ENCODE measurements at places on chromosomes 1 and 21. TPM values are rescaled to one million over a fixed set of nuclear protein-coding genes. Genes with fewer than 3 reads are reported as not detected.

DNA sequence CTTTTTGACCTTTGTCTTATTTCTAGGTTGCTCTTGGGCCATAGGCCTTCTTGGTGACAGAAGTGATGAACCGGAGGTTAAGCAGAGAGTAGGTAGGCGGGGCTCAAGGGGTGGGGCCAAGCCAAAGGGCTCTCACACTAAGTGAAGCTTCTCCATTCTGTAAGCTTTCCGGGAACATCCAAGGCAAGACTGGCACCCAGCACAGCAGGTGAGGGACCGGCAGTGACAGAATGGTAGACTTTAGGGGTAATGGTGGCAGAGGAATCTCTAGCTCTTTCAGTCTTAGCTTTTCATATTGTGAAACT is at the start of gene TNFAIP8L2:
TSS of gene TNFAIP8L2 (plus strand) at position 135 of the 305 bp plus-strand sequence. CDS start 2,049 bp downstream, outside the sequence.
- no peak for DNase-seq

- no peak for DNase-seq
Observed at GRCh38 chr1:223844787-223845036, 1.0 kb downstream of the TP53BP2 start.

GRCh38 chr1:66355756-66356155 is 178.2 kb upstream of the SGIP1 start:
- DNase-seq = no peak

DNA sequence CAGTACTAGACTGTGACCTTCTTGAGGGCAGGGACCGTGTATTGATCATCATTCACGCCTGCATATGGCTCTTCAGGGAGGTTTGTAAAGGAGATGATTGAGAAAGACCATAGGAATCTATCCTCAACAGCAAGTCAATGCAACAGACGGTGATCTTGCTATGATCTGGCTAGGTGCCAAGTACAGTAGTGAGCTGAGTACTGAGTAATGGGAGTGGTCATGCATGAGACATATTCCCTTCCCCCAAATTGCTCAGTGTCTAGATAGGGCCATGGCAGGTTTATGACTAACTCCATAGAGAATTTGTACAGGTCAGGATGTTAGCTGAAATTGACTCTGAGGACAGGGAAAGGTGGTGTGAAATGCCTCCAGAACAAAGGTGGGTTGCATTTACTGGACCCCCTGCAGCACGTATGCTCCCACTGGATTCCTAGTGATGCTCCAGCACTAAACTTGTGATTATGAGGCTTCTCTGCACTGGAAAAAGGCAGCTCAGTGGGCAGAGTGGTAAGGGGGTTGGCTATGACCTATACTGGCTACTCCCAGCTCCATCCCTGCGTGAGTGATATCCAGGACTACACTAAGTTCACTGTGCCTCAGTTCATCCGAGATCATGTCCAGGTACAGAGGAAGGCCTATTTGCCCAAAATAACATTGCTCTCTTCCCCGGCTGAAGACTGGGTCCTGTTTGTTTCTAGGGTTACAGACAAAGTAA is 37.2 kb downstream of the KCNJ6 start:
- DNase-seq = no peak

GRCh38 chr21:26691416-26691815 is 118.3 kb upstream of the CYYR1 start:
- no peak for DNase-seq

- DNase-seq = no peak
Observed at GRCh38 chr1:237219751-237220642, 178.0 kb downstream of the RYR2 start.

DNA sequence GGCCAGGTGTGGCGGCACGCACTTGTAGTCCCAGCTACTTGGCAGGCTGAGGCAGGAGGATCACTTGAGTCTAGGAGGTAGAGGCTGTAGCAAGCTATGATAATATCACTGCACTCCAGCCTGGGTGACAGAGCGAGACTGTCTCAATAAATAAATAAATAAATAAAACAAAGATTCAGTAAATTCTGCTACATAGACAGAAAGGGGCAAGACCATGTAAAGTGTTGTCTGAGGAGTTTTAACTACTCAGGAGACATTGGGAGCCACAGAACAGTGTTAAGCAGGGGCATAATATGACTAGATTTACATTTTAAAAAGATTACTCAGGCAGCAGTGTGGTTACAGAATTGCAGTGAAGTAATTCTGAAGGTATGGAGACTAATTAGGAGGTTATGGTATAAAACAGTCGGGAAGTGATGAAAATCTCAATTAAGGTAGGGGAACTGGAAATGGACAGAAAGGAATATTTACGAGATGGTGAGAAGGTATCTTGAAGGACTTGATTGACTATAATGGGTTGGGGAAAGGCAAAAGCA is 94.7 kb downstream of the ATP1B1 start:
- no peak for DNase-seq

DNA sequence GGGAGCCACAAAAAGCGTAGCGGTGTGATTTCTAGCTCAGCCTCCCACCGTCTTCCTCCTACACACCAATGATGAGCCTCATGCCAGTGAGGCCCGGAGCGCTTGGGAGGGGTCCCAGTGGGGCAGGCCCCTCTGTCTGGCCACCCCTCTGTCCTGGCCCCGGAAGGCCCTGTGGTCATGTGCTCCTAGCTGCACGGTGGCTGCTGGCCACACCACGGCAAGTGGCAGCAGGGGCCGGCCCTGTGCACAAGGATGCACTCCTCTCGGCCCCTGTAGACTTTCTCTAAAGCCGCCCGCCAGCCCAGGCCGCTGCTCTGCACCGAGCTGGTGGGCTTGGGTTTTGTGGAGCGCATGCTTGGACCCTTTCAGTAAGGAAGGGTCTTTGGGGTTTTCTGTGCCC is 53.6 kb downstream of the KCNAB2 start:
- no peak for DNase-seq

UTS2 gene
- polyA plus RNA-seq = not detected

DNA sequence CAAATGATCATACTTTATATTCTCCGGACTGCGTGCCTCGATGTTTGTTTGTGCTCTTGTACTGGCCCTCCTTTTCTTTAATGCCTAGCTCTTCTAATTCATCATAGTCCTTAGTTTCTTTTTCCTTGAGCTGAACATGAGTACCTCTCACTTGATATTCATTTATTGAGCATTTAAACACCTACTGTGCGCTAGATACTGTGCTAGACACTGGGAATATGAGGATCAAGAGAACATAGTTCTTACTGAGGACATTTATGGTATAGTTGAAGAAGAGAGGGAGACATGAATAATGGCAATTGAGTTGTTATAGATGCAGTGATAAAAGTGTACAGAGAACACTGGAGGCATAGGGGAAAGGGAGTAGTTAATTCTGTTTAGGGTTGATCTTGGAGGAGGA is 22.0 kb downstream of the SUCO start:
- no peak for DNase-seq

GRCh38 chr1:101769520-101769919 is 227.2 kb downstream of the OLFM3 start:
- DNase-seq = no peak

GRCh38 chr1:111600886-111601386 is 18.7 kb upstream of the RAP1A start:
- DNase-seq = no peak

DNA sequence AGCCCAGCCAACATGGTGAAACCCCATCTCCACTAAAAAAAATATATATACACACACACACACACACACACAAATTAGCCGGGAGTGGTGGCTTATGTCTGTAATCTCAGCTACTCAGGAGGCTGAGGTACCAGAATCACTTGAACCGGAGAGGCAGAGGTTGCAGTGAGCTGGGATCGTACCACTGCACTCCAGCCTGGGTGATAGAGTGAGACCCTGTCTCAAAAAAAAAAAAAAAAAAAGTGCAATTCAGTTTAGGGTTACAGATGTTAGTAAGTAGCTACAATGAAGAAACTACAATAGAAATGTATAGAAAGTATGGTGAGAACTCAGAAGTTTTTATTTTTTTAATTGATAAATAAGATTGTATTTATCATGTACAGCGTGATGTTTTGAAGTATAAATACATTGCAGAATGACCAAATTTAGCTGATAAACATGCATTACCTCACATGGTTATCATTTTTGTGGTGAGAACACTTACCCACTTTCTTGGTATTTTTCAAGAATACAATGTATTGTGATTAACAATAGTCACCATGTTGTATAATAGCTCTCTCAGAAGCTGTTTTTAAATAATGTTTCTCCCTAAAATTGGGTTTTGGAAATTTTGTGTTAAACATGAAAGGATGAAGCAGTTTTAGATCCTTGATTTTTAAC is 17.9 kb downstream of the KDM1A start:
- DNase-seq = no peak

YBEY gene
- polyA plus RNA-seq = 23.4 TPM

DNA sequence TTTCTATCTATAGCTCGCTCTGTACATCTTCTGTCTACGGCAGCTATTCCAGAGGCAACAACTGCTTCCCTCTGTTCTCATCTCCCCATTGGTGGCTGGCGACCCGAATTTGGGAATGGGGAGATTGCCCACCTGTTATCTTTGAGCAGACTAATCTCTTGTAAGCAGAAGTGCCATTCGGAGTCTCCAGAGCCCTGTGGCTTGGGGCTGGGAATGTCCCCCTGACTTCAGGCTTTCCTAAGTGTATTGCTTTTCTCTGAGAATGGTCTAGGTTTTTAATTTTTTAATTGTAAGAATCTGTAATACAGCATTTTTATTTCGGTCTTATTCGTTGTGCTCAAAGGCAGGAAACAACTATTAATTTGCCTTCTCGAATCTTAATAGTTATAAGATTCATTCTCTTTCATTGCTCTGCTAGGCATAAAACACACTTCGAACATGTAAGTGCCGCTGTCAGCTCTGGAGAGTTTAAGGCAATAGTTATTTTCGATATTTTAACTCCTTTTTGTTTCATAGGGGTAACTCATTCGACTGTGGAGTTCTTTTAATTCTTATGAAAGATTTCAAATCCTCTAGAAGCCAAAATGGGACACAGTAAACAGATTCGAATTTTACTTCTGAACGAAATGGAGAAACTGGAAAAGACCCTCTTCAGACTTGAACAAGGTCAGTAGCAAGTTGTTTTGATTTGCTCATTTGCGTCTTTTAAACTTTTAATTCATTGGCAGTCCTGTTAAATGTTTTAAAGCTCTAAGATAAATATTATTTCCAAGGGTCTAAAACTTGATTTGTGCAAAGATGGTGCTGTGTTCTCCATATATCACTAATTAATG is 514 bp downstream of the AGL start:
- DNase-seq = no peak

GRCh38 chr1:85449356-85449755 is 15.6 kb downstream of the DDAH1 start:
- no peak for DNase-seq

PRAMEF13 gene
- polyA plus RNA-seq = not detected

UBE2U gene
- polyA plus RNA-seq = not detected

- no peak for DNase-seq
Observed at GRCh38 chr21:45517249-45518065, 24.8 kb downstream of the SLC19A1 start.

TSTD1 gene
- polyA plus RNA-seq = 23.6 TPM

ERICH3 gene
- polyA plus RNA-seq = not detected

ST6GALNAC5 gene
- polyA plus RNA-seq = 1.4 TPM

- no peak for DNase-seq
Observed at GRCh38 chr1:20439282-20439681, 46.7 kb downstream of the CAMK2N1 start.

DNA sequence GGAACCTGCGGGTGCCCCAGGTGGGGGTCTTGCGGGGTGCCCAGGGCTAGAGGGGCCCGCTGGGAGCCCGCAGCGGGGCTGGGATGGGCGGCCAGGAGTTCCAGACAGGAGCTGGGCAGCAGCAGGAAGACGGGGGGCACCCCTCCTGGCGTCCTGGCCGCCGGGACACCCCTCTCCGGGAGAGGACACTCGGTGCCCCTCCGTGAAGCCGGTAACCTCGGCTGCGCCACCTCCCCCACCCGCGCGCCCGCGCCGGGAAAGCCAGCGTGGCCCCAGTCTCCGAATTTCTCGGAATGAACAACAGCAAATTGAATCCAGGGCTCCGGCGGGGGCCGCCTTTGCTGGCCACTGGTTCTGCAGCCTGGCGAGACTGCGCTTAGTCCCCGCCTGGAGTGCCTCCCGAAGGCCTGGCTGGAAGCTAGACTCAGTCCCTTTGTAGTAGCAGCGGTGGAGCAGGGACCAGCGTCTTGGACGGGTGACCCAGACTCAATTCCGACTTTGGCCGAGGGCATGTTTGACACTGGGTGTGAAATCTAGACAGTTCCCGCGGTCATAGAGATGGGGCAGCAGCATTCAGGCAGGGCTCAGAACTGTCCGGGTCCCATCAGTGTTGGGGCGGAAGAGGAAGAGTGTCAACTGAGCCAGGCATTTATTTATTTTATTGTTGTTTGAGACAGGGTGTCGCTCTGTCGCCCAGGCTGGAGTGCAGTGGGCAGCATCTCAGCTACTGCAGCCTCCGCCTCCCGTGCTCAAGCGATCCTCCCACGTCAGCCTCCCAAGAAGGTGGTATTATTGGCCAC is 773 bp downstream of the IFNGR2 start:
- DNase-seq = no peak

ILF2 gene
- polyA plus RNA-seq = 159 TPM

DNA sequence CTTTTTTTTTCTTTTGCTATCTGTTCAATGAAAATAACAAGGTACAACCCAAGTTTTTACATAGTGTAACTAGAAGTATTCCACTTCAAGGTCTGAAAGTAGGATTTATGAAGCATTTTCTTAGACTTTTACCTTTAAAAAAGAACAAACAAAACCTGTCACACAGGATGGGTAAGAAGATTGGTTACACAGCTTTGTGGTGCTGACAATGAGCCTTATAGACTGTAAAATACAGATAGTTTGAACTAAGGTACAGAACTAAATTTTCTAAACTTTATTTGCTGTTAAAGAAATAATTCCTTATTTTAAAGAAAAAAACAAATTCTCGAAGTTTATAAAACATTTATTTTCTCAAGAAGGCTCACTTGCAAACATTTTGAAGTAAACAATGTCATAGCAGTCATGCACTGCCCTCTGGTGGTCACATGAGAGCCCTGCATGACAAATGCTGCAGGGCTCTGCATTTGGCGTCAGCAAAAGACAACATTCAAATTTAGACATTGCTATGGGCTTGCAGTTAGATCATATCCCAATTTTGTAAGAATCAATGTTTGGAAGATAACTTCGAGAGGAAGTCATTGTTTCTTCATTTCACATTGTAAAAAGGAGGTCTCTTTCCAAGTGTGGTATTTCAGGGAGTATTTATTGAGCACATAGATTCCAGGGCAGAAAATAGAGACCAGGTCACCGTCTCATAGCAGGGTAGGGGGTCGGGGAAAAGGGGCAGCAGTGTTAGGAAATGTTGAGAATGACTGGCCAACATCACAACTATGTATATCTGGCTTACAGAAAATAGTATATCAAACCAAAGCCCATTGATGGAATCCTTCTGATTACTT is 115.3 kb upstream of the FMN2 start:
- DNase-seq = peak; percentile 32

DENND4B gene
- polyA plus RNA-seq = 28.6 TPM

- no peak for DNase-seq
Observed at GRCh38 chr1:40890771-40891170, 28.6 kb upstream of the CITED4 start.

DNA sequence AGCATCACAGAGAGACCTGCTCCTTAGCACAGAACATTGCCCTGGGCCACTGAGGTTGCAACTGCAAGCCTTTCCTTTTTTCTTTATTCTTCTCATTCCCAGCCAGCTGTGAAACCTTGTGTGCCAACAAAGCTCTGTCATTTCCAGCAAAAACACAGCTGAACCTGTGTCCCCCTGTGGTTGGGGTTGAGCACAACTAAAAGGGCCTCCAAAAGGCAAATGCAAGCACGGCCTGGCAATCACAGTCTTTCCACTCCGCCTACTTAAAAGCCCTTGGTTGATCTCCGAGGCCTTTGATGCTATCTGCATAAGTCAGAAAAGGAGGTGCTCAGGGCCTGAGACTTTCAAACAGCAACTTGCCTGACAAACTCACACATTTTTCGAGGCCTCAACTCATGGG is 32.7 kb downstream of the SUSD4 start:
- no peak for DNase-seq

- DNase-seq = no peak
Observed at GRCh38 chr1:168752171-168752832, 23.3 kb upstream of the DPT start.

Measured in forelimb muscle (tissue), 1 donor.